ENCODE measurements at places on chromosomes 7 and 10. TPM values are rescaled to one million over a fixed set of nuclear protein-coding genes. Genes with fewer than 3 reads are reported as not detected.

DNA sequence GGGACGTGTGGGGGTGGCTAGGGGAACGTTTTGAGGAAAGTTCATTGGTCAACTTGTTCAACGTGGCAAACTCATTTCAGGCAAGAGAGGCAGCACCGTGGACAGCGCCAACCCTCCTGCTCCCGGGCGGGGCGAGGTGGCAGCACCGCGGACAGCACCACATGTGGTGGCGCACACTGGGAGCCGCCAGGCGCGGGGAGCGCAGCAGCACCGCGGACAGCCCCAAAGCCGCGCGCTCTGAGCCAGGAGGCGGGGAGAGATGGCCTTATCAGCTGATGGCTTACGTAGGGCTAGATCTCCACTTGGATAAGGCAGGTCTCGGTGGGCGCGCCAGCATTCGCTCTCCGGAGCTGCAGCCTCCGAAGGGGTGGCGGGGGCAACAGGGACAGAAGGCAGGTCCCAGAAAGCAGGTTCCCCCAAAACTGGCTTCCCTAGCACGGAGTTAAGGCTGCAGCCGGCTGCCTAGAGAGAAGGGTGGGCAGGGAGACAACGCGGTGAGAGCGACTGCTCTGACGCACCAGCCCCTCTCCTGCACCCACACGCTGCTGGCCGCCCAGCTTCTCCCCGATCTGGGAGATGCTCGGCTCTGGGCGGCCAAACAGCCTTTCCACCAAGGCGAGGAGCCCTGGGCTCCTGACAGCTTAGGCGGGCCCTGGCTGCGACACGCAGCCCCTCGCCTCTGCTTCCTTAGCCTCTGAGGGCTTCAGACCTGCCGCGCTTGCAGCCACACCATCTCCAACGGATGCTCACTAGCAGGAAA, at the start of gene HTR5A:
Gene HTR5A (plus strand): TSS at position 333 of the 760 bp plus-strand sequence. CDS start 576 bp downstream, outside the sequence.
- peak; percentile 97 for DNase-seq

GRCh38 chr10:34454590-34455261, 360.4 kb downstream of the PARD3 start:
- no peak for DNase-seq

Gene PHKG1
- total RNA-seq: not detected

DNA sequence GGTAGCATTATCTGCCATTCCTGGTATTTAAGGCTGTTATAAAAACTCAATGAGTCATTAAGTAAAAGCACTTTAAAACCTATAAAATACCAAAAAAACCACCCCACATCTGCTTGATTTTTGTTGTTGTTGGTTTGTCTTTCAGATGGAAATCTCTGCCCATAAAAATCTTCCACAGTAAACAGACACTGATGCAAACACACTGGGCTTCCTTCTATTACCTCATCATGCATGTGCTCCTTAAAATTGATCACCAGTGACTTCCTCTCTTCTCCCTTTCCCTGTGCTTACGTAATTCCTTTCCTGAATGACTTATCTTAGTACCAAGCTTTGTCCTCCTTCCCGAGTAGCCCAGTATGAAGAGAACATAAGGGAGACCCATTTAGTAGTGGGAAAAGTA, 167.2 kb downstream of the EVX1 start:
- no peak for DNase-seq

- DNase-seq: peak; percentile 52
Measured at GRCh38 chr7:91941450-91941849, 788 bp downstream of the AKAP9 start.

DNA sequence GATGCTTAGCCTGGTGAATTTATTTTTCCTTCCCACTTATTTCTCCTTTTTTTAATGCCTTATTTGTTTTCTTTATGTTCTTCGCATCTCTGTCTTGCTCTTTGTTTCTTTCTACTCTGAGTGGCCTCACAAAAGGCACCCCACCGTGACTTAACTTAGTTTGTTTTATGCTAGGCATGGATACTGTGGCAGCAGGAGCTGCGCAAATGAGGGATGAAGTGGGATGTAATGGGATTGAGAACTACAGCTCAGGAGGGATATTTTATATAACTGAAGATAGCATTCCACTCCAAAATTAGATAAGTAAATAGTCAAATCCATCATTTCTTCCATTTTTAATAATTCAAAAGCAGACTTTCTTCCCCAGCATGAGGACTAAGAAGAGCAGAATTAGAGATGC, 1.7 kb upstream of the CACNA2D1 start:
- peak; percentile 76 for DNase-seq

Gene PTPRZ1
- 230 TPM for total RNA-seq
